EH (cell line): ENCODE measurements at places on chromosomes 5 and 9.
A peak's percentile ranks its signal among the peaks of the same experiment; 100 is the strongest.

GRCh38 chr5:127839496-127840197 lies 136.5 kb downstream of the CCDC192 start:
- no peak for DNase-seq

GRCh38 chr5:139667001-139667729 lies 19.0 kb downstream of the CXXC5 start:
- peak; percentile 57 for DNase-seq

- DNase-seq: peak; percentile 56
These were observed 6.6 kb downstream of the GALNT10 start for GRCh38 chr5:154196955-154197652.

DNA sequence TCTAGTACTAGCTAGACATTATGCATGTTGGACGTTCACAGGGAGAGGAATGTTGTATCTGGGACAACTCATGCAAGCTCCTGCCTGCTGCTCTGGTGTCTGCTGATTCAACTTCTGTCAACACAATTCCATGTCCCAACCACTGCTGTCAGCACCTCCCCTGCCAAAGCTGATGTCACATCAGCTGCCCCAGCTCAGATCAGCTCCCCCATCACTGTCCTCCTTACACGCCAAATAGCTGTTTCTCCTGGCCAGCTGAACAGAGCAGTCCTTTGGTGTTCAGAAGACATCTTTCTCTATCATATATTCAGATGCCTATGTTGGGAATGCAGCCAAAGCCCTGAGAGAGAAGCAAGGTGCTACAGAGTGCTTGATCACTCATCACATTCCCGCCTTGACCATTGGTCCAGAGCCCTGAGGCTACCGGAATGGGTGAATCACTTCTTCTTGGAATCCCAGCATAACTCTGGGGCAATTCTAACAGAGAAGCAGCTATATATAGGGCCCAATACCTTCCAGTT lies 223.3 kb downstream of the SEC61B start:
- peak; percentile 98 for DNase-seq
